ENCODE measurements at places on chromosomes 1 and 21. TPM values are rescaled to one million over a fixed set of nuclear protein-coding genes. Genes with fewer than 3 reads are reported as not detected.
A peak's percentile ranks its signal among the peaks of the same experiment; 100 is the strongest.

The FBLIM1 gene
- 6.0 TPM for total RNA-seq

The ANKRD34A gene
- total RNA-seq = 1.1 TPM

- H3K27me3 ChIP-seq = no peaks in the 10 kb centered on the region
- H3K36me3 ChIP-seq = no peaks in the 10 kb centered on the region
- H3K4me1 ChIP-seq = no peaks in the 10 kb centered on the region
These were observed 646.9 kb downstream of the USP25 start for GRCh38 chr21:16376673-16377072.

GRCh38 chr1:157156058-157156541 is 17.9 kb upstream of the ETV3 start:
- H3K27ac ChIP-seq = no peak overlapping the region
- H3K4me1 ChIP-seq = peaks cover 8% of the 10 kb centered on the region
- DNase-seq = peak; percentile 48
- peak overlapping the region; percentile 23 for H3K4me3 ChIP-seq
- no peaks in the 10 kb centered on the region for H3K27me3 ChIP-seq

GRCh38 chr1:197919346-197920066 is 2.3 kb downstream of the LHX9 start:
- H3K4me1 ChIP-seq = peaks cover 5% of the 10 kb centered on the region
- H3K27me3 ChIP-seq = no peaks in the 10 kb centered on the region
- H3K27ac ChIP-seq = no peak overlapping the region
- DNase-seq = no peak
- no peak overlapping the region for H3K4me3 ChIP-seq

DNA sequence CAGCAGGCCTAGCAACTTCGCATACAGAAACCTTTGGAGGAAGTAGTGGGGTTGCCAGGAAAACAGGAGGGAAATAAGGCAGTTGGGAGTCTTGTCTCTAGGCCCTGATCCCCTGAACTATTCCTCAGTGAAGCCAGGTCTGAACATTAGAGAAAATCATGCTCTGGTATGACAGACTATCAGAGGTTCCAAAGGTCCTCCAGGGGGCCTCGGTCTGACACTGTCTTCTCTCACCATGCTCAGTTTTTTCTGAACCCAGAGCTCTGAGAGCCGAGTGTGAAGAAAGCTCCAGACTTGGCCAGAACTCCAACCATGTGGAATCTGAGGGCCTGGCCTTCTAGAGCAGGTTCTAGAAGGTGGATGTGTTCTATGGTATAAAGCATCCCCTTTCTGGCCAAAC is 4.0 kb downstream of the TOMM40L start:
- H3K27me3 ChIP-seq = no peaks in the 10 kb centered on the region
- no peak for DNase-seq
- H3K36me3 ChIP-seq = peaks cover 4% of the 10 kb centered on the region

DNA sequence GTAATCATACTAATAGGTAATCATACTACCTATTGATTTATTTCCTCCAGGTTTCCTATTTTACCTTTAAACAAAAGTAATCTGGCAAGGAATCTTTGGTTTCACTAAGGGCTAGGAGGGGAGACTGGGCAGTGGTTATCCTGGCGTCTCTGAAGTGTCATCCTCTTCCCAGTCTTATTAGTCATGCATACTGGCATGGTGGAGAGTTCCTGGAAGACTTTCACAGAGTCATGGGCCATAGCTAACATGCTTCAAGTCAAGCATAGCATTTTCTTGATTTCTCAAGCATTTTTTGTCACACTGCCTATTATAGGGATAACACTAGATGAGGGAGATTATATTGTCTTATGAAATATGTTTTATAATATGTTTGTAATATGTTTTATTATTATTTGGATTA is 64.0 kb upstream of the ASB17 start:
- no peak overlapping the region for H3K27ac ChIP-seq
- no peaks in the 10 kb centered on the region for H3K4me1 ChIP-seq
- H3K4me3 ChIP-seq = no peak overlapping the region
- no peaks in the 10 kb centered on the region for H3K27me3 ChIP-seq
- DNase-seq = no peak
- no peaks in the 10 kb centered on the region for H3K36me3 ChIP-seq
